ENCODE measurements at places on chromosomes 13 and 19.

GRCh38 chr19:5960005-5961001 lies 17.6 kb downstream of the RANBP3 start:
- DNase-seq: no peak

DNA sequence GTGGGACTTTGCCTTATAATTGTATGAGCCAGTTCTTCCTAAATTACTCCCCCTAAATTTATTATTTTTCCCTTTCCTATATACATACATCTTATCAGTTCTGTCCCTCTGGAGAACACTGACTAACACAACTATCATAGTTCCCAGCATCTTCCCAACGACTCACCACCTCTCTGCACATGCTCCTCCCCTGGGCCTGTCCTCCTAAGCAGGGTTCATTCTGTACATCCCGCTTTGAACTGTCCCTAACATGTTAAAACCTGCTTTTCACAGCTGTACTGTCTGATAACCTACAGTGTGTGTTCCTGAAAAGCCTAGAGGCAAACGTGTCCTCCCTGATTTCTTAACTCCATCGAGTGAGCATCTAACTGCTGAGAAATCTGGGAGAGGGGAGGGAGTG lies 141.7 kb downstream of the EFNB2 start:
- no peak for DNase-seq

DNA sequence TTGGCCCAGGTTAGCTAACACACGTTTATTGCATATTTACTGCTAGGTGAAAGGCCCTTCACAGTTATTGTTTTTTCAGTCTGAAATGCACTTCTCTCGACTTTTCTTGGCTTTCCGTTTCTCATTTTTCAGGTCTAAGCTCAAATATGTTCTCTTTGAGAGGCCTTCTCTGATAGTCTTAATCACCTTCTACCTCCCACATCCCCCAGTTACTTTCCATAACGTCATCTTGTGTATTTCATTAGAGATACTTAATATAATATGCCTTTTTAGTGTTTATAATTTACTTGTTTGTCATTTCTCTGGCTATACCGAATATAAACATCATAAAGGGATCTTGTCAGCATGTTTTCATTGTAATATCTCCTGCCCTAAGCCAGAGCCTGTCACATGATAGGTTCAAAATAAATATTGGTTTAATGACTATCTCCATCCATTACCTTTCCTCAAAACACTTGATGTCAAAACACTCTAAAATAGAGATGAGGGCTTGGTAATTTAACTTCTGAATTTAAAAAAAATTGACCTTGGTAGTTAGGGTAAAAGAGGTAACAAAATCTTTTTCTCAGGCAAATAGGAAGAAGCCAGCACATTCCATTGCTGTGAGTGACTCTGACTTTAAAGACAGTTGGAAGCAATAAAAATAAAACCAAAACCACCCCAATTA lies 168.6 kb upstream of the RFC3 start:
- peak; percentile 31 for DNase-seq

DNA sequence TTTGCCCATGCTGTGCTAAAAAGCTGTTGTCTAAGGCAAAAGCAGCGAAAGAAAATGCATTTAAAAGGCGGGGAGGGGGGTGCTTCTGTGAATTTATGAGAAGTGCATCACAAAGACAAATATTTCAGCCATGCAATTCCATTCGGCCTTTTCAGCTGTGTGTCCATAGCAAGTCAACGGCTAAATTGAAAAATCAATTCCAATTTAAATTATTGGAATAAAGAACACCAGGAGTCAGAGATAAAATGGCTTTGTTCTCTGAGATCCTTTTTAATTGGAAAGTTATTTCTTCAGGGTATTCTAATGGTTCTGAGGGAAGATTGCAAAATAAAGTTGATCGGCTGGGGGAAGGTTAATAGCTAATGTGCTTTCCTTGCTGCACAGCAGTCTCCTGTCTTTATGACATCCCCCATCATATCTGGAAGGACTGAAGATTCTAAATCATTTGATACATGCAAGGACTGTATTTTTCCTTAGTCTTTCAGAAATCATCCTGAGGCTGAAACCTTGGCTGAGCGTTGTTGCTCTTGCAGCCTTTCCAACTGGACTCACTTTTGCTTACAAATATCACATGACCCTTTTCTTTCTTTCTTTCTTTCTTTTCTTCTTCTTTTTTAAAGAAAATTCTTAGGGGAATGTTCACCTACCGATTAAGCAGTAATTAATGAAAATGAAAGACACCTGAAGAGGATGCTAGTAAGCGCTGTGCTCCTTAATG lies 647.1 kb downstream of the DACH1 start:
- no peak for DNase-seq

GRCh38 chr13:64680739-64681138 lies 2549.4 kb downstream of the PCDH9 start:
- no peak for DNase-seq
